Activated CD8-positive, alpha-beta T cell treated with anti-CD3 and anti-CD28 coated beads, Interleukin-2, amount 10 ng/mL, durations not matched to agents 7 days and 5 days (primary cell): ENCODE measurements at places on chromosomes 7 and 10. TPM values are rescaled to one million over a fixed set of nuclear protein-coding genes. Genes with fewer than 3 reads are reported as not detected.

TAS2R4 gene
- total RNA-seq = 1.0 TPM

HOXA4 gene
- total RNA-seq = not detected

CARD11 gene
- total RNA-seq = 178 TPM

IFIT1B gene
- not detected for total RNA-seq

PSTK gene
- total RNA-seq = 4.0 TPM

TDRD1 gene
- total RNA-seq = not detected

VPS37D gene
- total RNA-seq = 0.26 TPM

ZP3 gene
- total RNA-seq = 4.0 TPM

CPED1 gene
- not detected for total RNA-seq

DGKB gene
- total RNA-seq = not detected

MOGAT3 gene
- total RNA-seq = not detected

UCN3 gene
- total RNA-seq = not detected

KLLN gene
- 0.94 TPM for total RNA-seq

ANKRD61 gene
- total RNA-seq = 0.26 TPM

HECW1 gene
- not detected for total RNA-seq

IKZF1 gene
- total RNA-seq = 370 TPM

EBF3 gene
- total RNA-seq = not detected

UROS gene
- 45.7 TPM for total RNA-seq

SLC16A9 gene
- 0.08 TPM for total RNA-seq

AP5Z1 gene
- total RNA-seq = 47.3 TPM

SMO gene
- not detected for total RNA-seq

FANK1 gene
- not detected for total RNA-seq

RSPH10B2 gene
- 0.63 TPM for total RNA-seq

PTPN12 gene
- 12.5 TPM for total RNA-seq

GPR26 gene
- total RNA-seq = not detected

FOXI2 gene
- not detected for total RNA-seq

CNTNAP2 gene
- total RNA-seq = not detected

SKAP2 gene
- total RNA-seq = 12.5 TPM

VAX1 gene
- not detected for total RNA-seq

PNLIPRP3 gene
- not detected for total RNA-seq

NKX2-3 gene
- not detected for total RNA-seq

CXCL12 gene
- total RNA-seq = not detected

AZGP1 gene
- not detected for total RNA-seq

CTBP2 gene
- total RNA-seq = 0.40 TPM

INSYN2A gene
- not detected for total RNA-seq

DIP2C gene
- 0.34 TPM for total RNA-seq

GNAT3 gene
- total RNA-seq = not detected

GHRHR gene
- total RNA-seq = not detected

RNF148 gene
- total RNA-seq = not detected

MTURN gene
- total RNA-seq = 1.1 TPM

FLNC gene
- total RNA-seq = not detected

CYP2C19 gene
- not detected for total RNA-seq

PMS2 gene
- total RNA-seq = 21.1 TPM

LIPN gene
- not detected for total RNA-seq

C10orf53 gene
- not detected for total RNA-seq

OR13A1 gene
- not detected for total RNA-seq
